SHP77 treated with DMSO at 0.1 percent for 48 hours (cell line): ENCODE measurements at places on chromosomes 7 and 10.

- DNase-seq = no peak
Observed at GRCh38 chr10:10828623-10829022, 189.0 kb upstream of the CELF2 start.

GRCh38 chr7:22571766-22572165, 71.8 kb upstream of the STEAP1B start:
- DNase-seq = no peak

DNA sequence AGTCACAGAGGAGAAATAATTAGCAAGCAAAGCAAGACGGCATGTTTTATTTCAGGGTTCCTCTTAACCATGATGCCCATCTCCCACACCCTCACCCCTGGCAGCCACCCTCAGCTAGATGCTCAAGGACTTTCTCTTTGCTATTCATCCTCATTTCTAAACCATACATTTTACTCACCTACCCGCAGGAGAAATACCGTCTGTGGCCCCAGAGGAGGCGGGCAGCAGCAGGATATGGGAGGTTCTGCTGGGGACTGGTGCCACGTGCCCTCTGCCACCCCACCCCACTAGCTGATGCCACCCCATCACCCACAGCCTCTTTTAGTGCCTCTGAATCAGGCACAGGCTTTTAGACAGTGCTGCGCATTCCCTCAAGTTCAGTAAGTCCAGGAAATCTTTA, 168.7 kb upstream of the ITGB1 start:
- no peak for DNase-seq

GRCh38 chr7:38795593-38795992, 113.4 kb downstream of the VPS41 start:
- no peak for DNase-seq

GRCh38 chr7:106116161-106116704, 4.1 kb upstream of the SYPL1 start:
- DNase-seq = no peak

- DNase-seq = no peak
Observed at GRCh38 chr10:19857876-19858275, 41.6 kb downstream of the PLXDC2 start.

GRCh38 chr10:105139363-105139896, 498.3 kb downstream of the SORCS3 start:
- DNase-seq = no peak

- no peak for DNase-seq
Observed at GRCh38 chr7:122064971-122065370, 79.1 kb downstream of the AASS start.

DNA sequence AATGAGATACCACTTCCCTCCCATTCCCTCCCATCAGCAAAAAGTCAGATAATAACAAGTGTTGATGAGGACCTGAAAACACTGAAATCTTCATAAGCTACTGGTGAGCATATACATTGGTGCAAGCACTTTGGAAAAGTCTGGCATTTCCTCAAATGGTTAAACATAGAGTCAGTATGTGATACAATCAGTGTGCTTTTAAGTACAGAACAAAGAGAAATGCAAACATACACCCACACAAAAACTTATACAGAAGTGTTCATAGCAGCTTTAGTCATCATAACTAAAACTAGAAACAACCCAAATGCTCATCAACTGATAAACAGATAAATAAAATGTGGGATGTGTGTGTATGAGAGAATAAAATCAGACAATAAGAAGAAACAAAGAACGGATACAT, 261.9 kb downstream of the ELMO1 start:
- no peak for DNase-seq
